ENCODE measurements at places on chromosomes 7 and 10. TPM values are rescaled to one million over a fixed set of nuclear protein-coding genes. Genes with fewer than 3 reads are reported as not detected.

Gene TMEM270
- not detected for total RNA-seq

Gene COL13A1
- 6.4 TPM for total RNA-seq

Gene PNPLA8
- total RNA-seq = 36.7 TPM

Gene PDAP1
- total RNA-seq = 34.7 TPM

Gene CDHR3
- total RNA-seq = 4.9 TPM

Gene PILRA
- total RNA-seq = 0.33 TPM

Gene STAG3
- 0.50 TPM for total RNA-seq

Gene EIF4EBP2
- 21.8 TPM for total RNA-seq

Gene VIPR2
- under 0.01 TPM for total RNA-seq

Gene NPY4R
- total RNA-seq = not detected

Gene INHBA
- 4.1 TPM for total RNA-seq

Gene HPSE2
- 0.51 TPM for total RNA-seq

Gene AOAH
- not detected for total RNA-seq

Gene VAX1
- total RNA-seq = not detected
